Neural crest cell (in vitro differentiated cells): ENCODE measurements at places on chromosomes 4 and X.

DNA sequence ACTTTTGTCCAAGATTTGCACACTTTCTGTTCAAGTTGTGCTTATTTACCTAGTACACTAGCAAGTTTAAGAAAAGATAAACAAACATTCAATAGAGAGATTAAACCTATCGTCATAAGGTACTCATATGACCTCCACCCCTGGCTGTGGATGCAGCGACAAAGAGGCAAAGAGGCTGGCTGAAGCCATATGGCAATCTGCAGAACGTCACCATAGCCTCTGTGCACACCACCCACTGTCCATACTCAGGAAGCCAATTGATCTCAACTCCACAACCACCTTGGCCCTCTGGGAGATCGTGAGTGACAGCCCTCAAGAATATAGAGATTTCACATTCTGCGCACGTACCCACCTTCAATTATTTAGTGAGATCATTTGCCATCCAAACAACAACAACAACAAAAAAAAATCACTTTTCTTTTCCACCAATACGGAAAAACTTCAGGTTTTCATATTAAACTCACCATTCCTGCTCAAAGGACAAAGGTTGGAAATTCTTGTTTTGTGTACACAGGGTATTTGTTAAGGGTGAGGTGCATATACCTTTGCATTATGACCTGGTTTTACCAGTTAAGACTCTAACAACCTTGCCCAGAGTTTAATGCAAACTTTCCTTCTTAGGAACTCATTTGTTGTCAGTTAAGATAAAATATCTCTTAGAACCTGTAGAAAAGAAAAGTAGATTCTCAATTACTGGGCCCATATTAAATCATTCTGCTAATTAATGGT lies 243.0 kb upstream of the FSTL5 start:
- DNase-seq, result no peak

- no peak for DNase-seq
Measured at GRCh38 chr4:111433441-111433840, 711.8 kb upstream of the FAM241A start.

DNA sequence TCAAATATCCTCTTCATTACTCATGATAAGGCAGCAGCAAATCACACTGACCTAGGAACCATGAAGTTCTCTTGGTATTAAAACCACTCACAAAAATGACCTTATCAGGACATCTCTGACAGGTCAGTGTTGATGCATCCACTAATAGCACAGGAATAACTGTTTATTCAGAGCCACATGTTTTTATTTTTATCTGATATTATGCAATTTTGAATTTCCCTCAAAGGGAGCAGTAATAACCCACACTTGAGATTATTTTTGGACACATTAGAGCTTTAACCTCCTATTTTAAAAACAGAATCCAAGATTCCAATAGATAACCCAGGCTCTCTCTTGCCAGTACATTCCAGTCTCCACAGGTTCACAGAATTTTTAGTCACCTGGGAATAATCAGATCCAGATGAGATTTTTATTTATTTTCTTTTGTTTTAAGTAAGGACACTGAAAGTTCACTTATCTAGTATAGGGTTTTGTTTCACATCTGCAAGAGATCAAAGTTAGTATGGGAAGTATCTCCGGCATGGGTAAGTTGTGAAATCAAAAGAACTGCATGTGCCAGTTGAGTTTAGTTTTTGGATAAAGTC lies 36.3 kb upstream of the MYOZ2 start:
- DNase-seq, result no peak

DNA sequence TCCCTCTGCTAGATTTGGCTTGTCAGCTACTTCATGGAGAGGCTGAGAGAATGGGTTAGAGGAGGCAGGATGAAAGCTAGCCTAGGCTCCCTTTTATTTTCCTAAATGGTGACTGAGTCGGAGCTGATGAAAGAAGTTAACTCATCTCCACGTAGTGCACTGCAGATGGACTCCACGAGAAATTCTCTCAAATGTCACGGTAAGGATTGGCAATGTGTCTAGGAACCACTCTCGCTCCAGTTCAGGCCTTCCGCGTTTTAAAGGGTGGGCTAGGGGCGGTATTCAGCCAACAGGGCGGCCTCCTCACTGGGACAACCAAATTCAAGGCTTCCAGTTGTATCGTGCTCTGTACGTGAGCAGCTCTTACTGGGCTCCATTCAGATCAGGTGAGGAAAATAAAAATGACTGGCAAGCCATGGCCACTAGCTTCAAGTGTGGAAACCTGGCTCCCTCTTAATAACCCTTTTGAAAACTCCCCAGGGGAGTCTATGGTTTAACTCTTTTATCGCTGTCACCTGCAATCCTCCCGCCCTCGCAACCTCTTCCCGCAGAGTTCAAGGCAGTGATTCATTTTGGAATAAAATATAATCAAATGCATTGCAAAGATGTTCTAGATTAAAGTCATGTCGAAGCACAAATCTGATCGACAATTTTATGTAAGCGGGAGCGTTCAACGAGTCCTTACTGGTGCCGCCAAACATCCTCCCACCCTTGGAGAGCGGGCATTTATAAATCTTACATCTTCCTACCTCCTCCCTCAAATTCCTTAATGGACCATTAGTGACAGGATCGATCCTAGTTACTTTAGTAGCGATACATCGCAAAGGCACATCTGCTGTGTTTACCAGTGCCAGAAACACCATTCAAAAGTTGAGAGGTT lies 1.2 kb downstream of the SPOCK3 start:
- no peak for DNase-seq

GRCh38 chrX:75131973-75132627 lies 24.0 kb downstream of the ABCB7 start:
- peak; percentile 26 for DNase-seq

GRCh38 chr4:139692309-139693012 lies 26.8 kb downstream of the MGST2 start:
- DNase-seq, result no peak

- DNase-seq, result no peak
Measured at GRCh38 chrX:71666240-71667223, 814 bp upstream of the LOC101059915 start.

DNA sequence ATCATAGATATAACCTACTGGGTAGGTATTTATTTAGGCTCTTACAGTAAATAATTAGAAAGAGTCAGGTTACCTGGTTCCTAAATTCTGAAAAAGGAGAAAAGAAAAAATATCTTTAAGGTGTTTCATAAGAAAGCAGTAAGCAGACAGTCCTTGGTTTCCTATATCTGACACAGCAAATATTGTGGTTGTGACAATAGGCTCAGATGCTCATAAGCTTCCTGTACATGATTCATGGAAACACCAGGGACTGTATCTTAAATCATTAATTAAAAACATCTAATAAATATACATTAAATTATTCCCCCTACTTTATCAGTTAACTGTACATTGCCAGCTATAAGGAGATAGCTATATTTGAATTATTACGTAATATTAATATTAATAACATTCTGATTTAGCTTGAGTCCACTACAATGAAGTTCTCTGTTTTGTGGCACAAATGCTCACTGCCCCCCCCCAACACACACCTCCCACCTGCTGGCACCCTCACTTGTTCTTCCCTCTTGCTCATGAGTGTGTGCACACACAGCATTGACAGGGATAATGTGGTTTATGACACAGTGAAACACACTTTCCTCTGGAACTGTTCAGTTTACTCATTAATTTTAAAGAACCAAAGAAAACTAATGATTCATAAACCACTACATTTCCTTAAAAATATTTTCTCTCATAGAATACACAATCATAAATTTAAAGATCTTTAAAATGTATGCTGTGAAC lies 187.4 kb downstream of the NR3C2 start:
- no peak for DNase-seq

DNA sequence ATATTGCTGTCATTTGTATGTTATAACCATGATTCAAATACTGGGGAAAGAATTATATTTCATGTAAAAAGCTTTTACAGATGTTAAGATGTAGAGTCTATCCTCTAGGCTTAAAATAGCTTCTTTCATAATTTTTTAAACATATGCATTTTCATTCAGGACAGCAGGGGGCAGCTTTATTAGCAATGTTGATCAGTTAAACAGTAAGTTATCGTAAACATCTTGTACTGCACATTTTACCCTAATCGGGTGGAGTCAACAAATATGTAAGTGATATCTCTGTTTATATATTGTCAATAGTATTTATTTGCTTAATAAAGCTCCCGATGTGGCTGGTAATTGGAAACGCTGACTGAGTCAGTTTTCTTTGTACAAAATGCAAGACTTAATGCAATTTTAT lies 142.5 kb upstream of the MED14 start:
- no peak for DNase-seq

DNA sequence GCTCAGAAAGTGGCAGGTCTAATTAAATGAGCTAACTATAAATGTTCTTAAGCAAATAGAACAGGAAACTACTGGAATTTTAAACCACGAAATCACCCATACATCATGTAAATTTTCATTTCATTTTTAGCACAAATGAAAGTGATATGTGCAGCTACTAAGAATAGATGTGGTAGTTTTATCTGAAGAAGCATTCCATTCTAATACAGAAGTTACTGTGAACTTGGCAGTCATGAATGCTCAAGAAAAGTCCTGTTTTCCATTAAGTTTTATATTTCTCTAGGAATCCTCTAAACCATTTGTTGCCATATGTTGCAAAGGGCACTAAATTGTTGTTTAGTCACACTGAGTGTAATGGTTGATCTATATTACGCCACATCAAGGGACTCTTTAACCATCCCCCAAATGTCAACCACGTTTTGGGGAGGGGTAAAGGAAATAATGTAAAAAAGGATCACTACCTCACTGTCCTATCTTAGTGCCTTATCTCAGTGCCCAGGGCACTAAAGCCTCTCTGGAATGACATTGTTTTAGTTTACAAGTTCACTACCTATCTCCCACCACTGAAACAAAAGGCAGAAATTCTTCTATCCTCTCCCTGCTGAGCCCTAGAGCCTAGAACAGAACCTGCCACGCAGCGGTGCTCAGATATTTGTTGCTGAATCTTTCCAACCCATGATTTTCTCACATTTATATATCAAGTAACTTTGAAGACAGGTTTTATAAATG lies 118.0 kb downstream of the SHISA3 start:
- DNase-seq, result no peak

GRCh38 chrX:70089604-70090297 lies 27.5 kb downstream of the OTUD6A start:
- DNase-seq, result no peak

- DNase-seq, result no peak
Measured at GRCh38 chr4:4443821-4444220, 56.9 kb downstream of the NSG1 start.

GRCh38 chrX:65576160-65576559 lies 41.6 kb upstream of the LAS1L start:
- DNase-seq, result no peak

GRCh38 chr4:153233761-153234371 lies 29.6 kb downstream of the TRIM2 start:
- DNase-seq, result no peak
